Astrocyte (in vitro differentiated cells and primary cell): ENCODE measurements at places on chromosomes 3 and 15.

- no peaks in the 10 kb centered on the region for H3K36me3 ChIP-seq
- no peaks in the 10 kb centered on the region for H3K4me1 ChIP-seq
- no peaks in the 10 kb centered on the region for H3K27me3 ChIP-seq
- no peak overlapping the region for H3K27ac ChIP-seq
- DNase-seq: no peak
- no peak overlapping the region for H3K4me3 ChIP-seq
Observed at GRCh38 chr3:73535931-73536330, 88.8 kb downstream of the PDZRN3 start.

DNA sequence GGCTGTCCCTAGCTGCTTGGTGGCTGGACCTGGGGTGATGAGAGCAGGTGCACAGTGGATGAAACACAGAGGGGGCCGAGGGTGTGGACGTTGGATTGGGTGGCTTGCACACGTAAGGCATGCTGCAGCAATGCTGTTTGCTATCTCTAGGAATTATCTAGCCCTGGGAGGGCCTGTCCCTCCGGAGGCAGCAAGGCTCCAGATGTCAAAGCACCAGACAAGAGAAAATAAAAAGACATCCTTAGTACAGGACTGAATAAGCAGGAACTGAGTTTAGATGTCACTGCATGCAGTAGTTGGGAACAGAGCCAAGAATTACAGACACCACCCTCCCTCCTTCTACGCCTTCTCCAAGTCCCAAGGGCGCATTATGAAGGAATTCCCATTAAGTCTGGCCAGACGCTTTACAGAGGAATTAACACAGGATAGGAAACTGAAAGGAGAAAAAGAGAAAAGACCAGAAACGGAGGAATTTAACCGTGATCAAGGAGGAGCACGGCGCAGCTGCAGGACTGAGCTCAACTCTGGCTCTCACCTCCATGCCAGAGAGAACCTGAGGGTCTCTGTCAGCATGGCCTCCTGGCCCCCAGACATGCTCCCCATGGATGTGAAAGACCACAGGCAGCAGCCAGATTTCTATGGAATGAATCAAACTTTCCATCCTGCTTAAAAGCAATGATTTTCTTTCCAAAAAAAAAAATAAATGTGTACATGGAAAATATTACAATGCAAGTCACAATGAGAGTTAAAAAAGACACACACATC, 13.8 kb downstream of the ATP10A start:
- DNase-seq: peak; percentile 88

GRCh38 chr15:81288616-81289015, 35.3 kb downstream of the STARD5 start:
- peaks cover 33% of the 10 kb centered on the region for H3K27me3 ChIP-seq
- no peak overlapping the region for H3K4me3 ChIP-seq
- H3K27ac ChIP-seq: no peak overlapping the region
- no peak for DNase-seq
- H3K4me1 ChIP-seq: no peaks in the 10 kb centered on the region
- H3K36me3 ChIP-seq: no peaks in the 10 kb centered on the region

DNA sequence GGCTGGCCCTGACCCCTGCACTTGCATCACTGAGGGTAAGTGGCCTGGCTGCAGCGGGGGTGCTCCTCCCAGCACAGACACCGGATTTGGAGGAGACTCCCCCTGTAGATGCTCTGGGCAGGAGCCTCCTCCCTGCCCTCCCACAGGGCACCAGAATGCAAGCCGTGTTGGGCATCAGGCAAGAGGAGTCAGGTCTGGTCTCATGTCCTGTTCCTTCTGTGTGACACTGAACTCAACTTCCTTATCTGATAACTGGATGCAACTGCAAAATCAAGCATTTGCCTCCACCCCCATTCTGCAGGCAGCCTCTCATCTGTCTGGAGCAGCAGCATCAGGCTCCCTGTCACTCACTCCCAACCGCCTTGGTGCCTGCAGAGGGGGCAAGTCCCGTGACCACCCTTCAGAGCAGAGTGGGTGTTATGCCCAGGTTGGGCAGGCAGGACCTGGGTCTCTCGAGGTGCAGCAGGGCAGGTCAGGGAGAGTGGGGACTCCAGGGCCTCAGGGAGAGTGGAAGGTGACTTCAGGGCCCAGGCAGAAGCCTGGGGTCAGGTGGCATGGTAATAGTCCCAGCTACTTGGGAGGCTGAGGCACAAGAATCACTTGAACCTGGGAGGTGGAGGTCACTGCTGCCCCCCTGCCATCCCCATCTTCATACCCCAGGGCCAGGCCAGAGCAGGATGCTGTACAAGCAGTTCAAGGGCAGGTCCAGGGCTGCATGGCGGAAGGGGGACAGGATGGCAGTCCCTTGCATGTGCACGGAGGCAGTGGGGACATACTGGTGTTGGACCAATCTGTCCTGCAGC, 10.5 kb upstream of the RPL29 start:
- H3K36me3 ChIP-seq: no peaks in the 10 kb centered on the region
- DNase-seq: no peak
- no peaks in the 10 kb centered on the region for H3K27me3 ChIP-seq
- no peak overlapping the region for H3K4me3 ChIP-seq
- peaks cover 16% of the 10 kb centered on the region for H3K4me1 ChIP-seq

DNA sequence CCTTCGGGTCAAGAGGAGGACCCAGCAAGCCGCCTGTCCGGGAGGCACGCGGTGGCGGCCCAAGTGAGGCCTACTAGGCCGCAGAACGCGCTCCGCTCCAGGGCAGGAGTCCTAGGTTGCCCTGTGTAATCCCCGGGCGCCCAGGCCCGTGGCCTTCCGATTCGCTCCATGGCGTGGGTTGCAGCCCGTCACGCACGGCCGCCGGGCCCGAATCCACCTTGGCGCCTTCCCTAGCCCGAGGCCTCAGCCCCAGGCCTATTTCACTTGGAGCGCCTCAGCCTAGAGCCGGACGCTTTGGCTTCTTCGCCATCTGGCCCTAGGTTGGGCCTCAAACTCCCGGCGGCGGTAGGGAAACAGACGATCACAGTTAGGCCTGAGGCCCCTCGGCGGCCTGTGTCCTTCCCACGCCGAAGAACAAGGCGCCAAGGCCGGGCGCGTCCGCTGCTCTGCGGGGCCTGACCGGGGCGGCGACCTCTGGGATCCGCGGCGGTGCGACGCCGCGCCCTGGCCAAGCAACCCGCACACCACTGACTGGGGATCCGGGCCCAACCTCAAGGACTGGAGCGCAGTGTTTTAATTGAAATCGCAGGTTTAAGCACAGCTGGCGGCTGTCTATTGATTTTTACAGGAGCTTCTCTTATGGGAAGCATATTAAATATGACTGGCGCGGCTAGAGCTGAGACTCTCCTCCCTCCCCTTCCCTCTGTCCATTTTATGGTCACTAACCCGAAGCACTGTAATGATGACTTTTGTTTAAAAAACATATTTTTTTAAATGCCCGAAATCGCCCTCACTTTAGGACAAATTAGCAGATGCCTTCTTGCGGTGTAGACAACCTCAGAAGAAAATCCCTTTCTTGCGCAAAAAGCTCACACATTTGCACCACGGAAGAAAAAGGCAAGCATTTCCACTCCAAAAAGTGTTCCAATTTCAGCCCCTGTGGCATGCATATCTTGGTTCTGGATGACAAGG, 3.8 kb upstream of the FEZF2 start:
- H3K36me3 ChIP-seq: no peaks in the 10 kb centered on the region
- H3K27ac ChIP-seq: no peak overlapping the region
- peaks cover 4% of the 10 kb centered on the region for H3K4me1 ChIP-seq
- no peak overlapping the region for H3K4me3 ChIP-seq
- peaks cover 91% of the 10 kb centered on the region for H3K27me3 ChIP-seq

- no peak overlapping the region for H3K27ac ChIP-seq
- H3K27me3 ChIP-seq: no peaks in the 10 kb centered on the region
- H3K36me3 ChIP-seq: no peaks in the 10 kb centered on the region
- H3K4me3 ChIP-seq: no peak overlapping the region
Observed at GRCh38 chr3:16171825-16172224, 2.7 kb upstream of the GALNT15 start.

- no peak for DNase-seq
- no peak overlapping the region for H3K27ac ChIP-seq
- no peaks in the 10 kb centered on the region for H3K36me3 ChIP-seq
- H3K4me1 ChIP-seq: no peaks in the 10 kb centered on the region
- no peaks in the 10 kb centered on the region for H3K27me3 ChIP-seq
Observed at GRCh38 chr15:100466073-100466472, 62.7 kb downstream of the CERS3 start.

DNA sequence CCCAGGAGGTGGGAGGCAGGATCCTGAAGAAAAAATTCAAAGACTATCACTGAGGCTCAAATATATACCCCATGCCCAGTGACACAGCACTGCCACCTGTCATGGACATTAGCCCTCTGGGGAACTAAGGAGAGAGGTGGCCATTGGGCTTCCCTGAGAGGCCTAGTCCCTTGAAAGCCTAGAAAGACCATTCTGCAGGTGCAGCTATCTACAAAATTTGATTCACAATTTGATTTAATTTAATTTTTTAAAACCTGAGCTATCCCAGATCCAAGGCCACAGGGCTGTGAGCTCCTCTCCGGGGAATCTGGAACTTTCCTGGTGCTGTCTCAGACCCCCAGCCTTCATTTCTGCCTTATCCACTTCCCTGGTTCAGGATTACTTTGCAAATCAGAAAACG, 16.9 kb upstream of the KLHL24 start:
- DNase-seq: no peak
- no peaks in the 10 kb centered on the region for H3K4me1 ChIP-seq
- H3K4me3 ChIP-seq: no peak overlapping the region
- H3K27ac ChIP-seq: no peak overlapping the region
- peaks cover 6% of the 10 kb centered on the region for H3K27me3 ChIP-seq

- H3K4me3 ChIP-seq: no peak overlapping the region
- H3K36me3 ChIP-seq: peaks cover 19% of the 10 kb centered on the region
- no peaks in the 10 kb centered on the region for H3K4me1 ChIP-seq
- H3K27me3 ChIP-seq: no peaks in the 10 kb centered on the region
- H3K27ac ChIP-seq: no peak overlapping the region
Observed at GRCh38 chr3:47057212-47057671, 77.8 kb downstream of the NBEAL2 start.

DNA sequence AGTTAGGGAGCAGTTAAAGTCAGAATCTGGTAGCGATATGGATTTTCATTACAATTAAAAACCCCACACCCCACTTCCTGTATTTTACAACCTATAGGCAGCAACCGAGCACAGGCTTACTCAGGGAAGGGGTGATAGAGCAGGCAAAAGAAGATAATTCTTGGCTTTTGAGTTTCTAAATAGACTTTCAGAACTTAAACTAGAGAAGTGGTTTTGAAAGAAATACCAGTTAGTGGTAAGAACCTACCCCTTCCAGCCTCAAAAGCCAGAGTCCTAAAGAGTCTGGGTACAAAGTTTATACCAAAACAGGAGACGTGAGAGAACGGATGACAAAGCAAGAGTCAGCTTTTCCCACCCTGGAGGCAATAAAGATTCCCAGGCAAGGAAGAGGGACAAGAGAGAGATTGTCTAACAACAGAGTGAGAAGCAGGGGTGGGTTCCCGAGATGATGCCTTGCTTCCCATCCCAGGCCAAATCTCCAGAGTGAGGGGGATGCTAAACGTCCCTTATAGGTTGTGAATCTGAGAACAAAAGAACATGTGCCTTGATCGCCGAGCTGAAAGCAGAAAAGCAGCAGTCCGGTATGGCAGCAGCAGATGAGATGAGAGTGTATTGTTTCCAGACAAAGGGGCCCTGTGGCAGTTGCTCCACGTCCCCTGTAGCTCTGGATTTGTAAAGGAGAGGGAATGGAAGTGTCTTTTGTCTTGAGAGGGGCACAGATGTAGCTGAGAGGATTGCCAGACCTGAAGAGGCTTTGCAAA, 36.8 kb downstream of the KLHL6 start:
- no peak overlapping the region for H3K27ac ChIP-seq
- no peak overlapping the region for H3K4me3 ChIP-seq
- H3K27me3 ChIP-seq: peaks cover 18% of the 10 kb centered on the region
- no peaks in the 10 kb centered on the region for H3K36me3 ChIP-seq
- DNase-seq: no peak

GRCh38 chr3:49134471-49135265, 1.8 kb upstream of the LAMB2 start:
- H3K27me3 ChIP-seq: no peaks in the 10 kb centered on the region
- H3K36me3 ChIP-seq: peaks cover 7% of the 10 kb centered on the region
- no peak for DNase-seq
- no peak overlapping the region for H3K4me3 ChIP-seq
- H3K4me1 ChIP-seq: peaks cover 22% of the 10 kb centered on the region

- peaks cover 13% of the 10 kb centered on the region for H3K36me3 ChIP-seq
- no peak overlapping the region for H3K4me3 ChIP-seq
- DNase-seq: no peak
- no peak overlapping the region for H3K27ac ChIP-seq
- peaks cover 3% of the 10 kb centered on the region for H3K4me1 ChIP-seq
Observed at GRCh38 chr15:68787609-68788263, 33.0 kb downstream of the ANP32A start.

- no peaks in the 10 kb centered on the region for H3K36me3 ChIP-seq
- no peak overlapping the region for H3K27ac ChIP-seq
- H3K27me3 ChIP-seq: peaks cover 9% of the 10 kb centered on the region
- no peak overlapping the region for H3K4me3 ChIP-seq
- H3K4me1 ChIP-seq: no peaks in the 10 kb centered on the region
Observed at GRCh38 chr15:33234020-33234461, 39.5 kb upstream of the FMN1 start.

- peaks cover 3% of the 10 kb centered on the region for H3K27me3 ChIP-seq
- peaks cover 10% of the 10 kb centered on the region for H3K4me1 ChIP-seq
- H3K27ac ChIP-seq: no peak overlapping the region
- DNase-seq: no peak
- H3K4me3 ChIP-seq: no peak overlapping the region
Observed at GRCh38 chr15:31106495-31107300, 5.2 kb upstream of the TRPM1 start.

DNA sequence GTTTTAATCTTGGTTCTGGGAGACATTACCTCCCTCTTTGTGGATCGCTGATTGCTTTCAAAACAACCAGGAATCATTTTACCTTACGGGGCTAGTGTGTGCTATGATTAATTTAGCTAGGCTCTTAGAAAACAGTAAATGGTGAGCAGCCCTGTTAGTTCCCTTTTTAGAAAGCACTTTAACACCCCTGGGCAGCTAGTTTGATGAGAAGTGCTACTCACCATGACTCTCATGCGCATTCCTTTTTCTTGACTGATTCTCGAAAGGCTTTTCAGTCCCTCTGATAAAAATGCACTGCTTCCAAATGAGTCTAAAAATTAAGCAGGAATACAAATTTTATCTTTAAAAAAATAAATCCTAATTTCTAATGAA, 75.3 kb upstream of the LEKR1 start:
- no peaks in the 10 kb centered on the region for H3K27me3 ChIP-seq
- H3K36me3 ChIP-seq: no peaks in the 10 kb centered on the region
- H3K27ac ChIP-seq: peak overlapping the region; percentile 92
- peak overlapping the region; percentile 40 for H3K4me3 ChIP-seq
- peak; percentile 72 for DNase-seq
- H3K4me1 ChIP-seq: peaks cover 29% of the 10 kb centered on the region

DNA sequence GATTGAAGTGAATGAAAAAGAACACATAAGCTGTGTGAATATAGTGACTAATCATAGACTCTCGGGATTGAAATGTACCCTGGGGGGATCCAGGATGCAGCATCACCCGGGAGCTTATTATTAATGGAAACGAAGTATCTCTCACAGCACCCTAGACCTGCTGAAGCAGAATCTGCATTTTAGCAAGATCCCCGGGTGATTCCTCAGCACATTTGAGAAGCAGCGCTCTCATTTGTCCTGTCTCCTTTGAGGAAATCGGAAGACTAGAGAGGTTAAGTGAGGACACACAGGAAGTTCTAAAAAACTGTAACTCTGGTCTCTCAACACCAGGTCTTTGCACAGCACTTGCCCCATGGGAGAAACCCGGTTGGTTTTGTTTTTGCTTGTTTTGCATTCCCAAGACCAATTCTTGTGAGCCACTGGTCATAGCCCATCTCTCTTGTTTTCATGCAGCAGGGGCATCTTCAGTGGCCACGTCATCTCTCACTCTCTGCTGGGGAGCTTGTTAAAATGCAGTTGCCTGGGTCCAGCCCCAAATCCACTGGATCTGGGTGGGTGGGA, 30.2 kb downstream of the ZNF710 start:
- H3K36me3 ChIP-seq: no peaks in the 10 kb centered on the region
- no peak for DNase-seq
- H3K27me3 ChIP-seq: no peaks in the 10 kb centered on the region
- peaks cover 19% of the 10 kb centered on the region for H3K4me1 ChIP-seq
